ENCODE measurements at places on chromosomes 11 and 22. TPM values are rescaled to one million over a fixed set of nuclear protein-coding genes. Genes with fewer than 3 reads are reported as not detected.

GRCh38 chr11:19924716-19925115 lies 212.1 kb downstream of the NAV2 start:
- DNase-seq: no peak

DNA sequence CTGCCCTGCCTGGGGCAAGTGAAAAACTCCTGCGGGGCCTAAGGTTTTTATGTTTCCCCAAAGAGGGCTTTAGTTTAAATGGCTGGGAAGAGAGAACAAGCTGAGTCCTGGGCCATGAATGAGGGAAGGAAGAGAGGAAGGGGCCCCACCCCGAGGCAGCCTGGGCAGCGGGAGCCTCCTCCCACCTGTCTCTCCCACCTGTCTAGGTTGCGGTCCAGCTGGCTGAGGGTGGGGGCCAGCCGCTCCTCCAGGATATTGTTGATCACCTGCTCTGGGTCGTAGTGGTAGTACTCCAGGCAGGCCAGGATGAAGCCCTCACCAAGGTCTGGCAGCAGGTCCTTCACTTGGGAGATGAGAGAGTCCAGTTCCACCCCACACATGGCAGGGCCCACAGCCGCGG lies 34.6 kb downstream of the UQCR10 start:
- DNase-seq: no peak

DNA sequence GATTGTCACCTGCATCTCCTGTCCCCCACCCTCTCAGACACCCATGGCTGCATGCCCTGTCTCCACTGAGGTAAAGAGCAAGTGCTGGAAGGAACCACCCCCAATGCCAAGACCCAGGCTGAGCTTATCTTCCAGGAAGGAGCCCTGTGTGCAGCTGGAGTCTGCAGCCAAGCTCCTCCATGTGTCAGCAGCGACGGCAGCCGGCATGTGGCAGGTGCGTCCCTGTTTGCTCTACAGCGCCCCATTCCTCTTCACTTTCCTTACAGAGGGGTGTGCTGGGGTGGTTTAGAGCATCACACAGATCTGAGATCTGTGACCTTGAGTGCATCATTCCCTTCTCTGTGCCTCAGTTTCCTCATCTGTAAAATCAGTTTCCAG lies 7.7 kb upstream of the MN1 start:
- DNase-seq: no peak

DNA sequence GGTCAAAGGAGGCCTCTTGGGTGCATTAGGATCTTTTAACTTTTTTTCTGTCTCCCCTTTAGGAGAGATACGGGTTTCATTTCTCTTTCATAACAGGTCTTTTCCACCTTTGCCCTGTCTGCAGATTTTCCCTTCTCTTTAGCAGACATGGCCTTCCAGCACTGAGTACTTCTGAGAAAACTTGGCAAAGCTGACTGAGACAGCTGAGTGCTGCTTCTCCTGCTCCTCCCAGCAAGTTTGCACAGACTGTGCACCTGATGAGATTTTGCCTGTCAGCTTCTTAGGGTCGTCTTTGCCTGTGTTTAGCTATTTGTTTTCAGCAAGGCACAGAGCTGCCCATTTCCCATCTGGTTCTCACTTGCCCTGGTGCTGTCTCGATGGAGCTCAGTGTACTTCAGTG lies 87.5 kb upstream of the TBCEL start:
- DNase-seq: no peak

DNA sequence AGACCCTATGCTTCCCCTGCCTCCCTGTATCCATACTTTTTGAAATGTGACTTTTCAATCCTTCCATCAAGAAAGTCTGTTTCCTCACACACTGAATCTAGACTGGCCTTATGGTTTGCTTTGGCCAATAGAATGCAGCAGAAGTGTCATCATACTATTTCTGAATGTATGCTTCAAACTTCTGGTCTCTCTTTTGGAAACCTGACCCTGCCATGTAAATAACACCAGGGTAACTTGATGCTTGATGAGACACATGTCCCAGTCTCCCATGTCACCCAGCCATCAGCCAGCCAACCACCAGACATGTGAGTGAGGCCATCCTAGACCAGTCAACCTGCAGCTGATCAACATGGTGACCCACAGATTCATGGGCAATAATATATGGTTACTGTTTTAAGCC lies 29.7 kb upstream of the CAVIN3 start:
- no peak for DNase-seq

The C11orf54 gene
- total RNA-seq: 20.2 TPM

DNA sequence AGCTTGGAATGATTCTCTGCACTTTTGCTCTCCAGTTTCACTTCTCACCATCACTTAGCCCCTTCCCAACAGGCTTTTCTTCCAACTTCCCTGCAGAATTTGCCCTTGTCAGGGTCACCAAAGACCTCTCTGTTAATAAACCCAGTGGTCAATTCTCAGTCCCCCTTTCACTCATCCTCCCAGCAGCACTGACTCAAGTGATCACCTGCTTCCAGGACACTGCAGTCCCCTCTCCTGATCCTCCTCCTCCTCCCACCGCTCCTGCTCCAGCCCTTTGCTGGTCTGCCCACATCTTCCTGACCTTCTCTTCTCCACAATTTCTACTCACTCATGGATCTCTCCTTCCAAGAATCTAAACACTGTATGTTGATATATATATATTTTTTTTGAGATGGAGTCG lies 57.9 kb downstream of the SHISAL1 start:
- DNase-seq: no peak

The APOBEC3B gene
- 0.42 TPM for total RNA-seq
